ENCODE measurements at places on chromosomes 3 and 15.

DNA sequence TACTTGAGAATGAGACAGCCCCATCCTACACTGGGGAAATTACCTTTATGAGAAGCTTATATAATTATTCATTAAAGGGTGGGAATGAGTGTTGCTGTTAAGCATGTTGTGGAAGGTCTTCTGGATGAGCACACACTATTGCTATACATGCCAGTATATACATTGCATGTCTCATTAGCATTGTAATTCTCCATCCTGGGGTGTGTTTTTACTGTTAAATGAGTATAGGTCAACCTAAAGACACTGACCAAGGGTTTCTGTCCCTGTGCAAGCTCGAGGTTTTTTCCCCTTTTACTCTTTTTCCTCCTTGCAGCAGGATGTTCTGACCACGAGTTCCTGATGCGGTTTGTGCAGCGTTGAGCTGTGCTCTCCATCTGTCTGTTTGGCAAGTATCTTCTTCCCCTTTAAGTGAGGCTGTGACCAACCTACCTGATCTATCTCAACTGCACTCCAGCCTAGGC lies 7.2 kb upstream of the IVD start:
- DNase-seq = no peak

GRCh38 chr3:129239991-129240390 lies 9.4 kb upstream of the COPG1 start:
- DNase-seq = no peak

GRCh38 chr3:150292891-150293290 lies 115.2 kb upstream of the TSC22D2 start:
- no peak for DNase-seq

DNA sequence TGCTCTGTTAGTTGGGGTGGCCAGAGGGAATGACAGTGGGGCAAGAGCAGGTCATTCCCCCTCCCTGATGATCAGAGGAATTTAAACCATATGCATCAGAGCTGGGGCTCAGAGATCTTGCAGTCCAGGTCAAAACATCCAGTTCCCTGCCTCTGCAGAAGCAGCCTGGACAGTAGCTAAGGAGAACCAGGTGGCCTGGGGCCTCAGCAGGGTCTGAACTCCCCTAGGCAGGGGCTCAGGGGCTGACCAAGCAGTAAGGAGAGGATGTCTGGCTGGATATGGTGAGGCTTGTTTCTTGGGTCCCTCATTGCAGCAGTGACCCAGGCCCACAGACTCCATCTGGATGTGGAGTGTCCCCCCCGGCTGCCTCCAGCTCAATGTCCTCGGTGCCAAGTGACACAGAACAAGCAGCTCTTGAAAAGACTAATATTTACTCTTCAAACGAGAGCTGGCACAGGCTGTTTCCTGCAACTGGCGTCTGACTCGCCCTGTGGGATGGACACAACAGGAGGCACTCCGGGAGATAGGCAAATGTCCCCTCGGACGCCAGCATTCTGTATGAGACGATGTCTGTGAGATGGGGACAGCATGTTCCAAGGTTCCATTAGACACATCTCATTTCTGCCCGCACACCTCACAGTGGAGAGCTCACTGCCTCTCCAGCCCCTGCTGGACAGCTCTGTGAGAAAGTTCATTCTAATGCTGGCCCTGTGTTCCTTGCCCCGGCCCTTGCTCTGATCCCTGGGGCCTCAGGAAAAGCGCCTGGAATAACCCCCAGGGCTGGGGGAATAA lies 37.1 kb downstream of the SEC22C start:
- DNase-seq = no peak

DNA sequence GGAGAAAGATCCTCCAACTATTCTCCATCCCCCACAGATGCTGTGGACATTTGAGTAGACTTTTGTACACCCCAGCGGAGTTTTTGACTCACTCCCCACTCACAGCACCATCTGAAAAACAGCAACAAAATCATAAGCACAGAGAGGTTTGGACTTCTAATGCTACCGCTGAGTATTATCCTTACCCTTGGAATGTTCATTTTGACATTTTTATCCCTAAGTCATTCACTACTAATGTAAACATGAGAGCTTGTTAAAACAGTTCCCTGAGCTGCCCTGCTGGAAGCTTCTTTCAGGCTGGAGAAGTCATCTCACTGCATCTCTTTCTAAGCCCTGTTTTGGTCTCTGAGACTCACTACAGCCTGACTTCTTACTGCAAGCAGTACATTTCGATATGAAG lies 1045.9 kb downstream of the MCTP2 start:
- DNase-seq = no peak

DNA sequence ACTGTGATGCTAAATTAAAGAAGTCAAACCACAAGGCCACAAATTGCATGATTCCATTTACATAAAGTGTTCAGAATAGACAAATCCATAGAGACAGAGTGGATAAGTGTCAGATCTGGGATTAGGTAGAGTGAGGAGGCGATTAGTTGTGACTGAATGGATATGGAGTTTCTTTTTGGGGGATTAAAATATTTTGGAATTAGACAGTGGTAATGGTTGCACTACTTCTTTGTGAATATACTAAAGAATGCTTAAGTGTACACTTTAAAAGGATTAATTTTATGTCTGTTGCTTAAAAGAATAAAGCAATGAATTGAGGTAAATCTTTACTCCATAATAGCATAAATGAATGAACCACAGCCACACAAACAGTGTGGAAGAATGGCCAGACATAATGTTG lies 175.5 kb upstream of the CADM2 start:
- DNase-seq = no peak

GRCh38 chr3:156674911-156675829 lies 780 bp downstream of the TIPARP start:
- peak; percentile 55 for DNase-seq

GRCh38 chr3:98056035-98056434 lies 20.9 kb upstream of the GABRR3 start:
- no peak for DNase-seq

- DNase-seq = peak; percentile 77
Measured at GRCh38 chr15:78739996-78740903, 71.0 kb downstream of the ADAMTS7 start.

DNA sequence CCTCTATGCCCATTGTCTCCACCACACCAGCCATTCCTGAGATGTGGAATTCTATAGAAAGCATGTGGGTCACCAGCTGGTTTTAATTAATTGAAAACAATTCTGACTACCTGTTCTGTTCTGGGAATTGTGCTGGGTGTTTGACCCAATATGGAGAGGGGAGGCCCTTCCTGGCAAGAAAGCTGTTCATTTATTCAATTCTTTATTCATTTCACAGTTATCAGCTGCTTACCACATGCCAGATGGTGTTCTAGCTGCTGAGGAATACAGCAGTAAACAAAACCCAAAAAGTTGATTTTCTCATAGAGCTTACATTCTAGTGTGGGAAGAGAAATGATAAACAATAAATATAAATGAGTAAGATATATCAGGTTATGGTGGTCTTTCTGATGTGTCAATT lies 296.1 kb upstream of the RASGRP1 start:
- DNase-seq = no peak

DNA sequence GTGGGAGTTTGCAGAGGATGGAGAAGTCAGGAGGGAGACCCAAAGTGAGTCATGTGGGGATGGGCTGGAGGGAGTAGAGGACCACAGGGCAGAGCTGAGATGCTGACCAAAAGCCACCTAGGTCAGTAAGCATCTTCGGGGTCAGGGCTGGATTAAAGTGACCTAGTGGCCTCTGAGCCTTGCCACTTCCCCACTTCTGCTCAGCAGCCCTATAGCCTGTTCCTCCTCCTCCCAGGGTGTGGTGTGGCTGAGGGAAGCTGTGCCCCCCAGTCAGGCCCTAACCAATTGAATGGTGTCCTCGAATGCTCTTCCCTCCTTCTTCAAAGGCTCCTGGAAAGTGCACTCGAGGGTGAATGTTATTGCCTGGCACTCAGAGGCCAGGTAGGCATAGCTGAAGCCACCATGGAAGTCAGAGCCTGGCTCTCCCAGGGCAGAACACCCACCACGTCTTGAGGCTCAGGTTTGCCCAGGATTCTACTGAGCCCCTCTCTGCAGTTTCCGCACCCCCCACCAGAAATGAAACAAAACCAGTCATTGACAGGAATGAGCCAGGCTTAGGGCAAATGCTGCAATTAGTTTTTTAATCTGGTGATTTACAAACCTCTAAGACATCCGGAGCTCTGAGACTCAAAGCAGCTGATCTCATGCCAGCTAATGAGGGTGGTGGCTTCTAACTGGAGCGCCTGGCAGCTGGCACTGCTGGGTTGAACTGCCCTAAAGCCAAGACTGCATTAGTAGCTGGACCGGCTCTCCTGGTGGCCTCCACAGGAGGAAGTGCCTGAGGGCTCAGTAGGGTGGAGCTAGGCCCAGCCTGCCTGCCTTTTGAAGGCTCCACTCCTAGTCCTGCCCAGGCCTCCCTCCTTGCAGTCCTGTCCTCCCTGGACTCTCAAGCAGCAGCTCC lies 26.0 kb upstream of the VIPR1 start:
- no peak for DNase-seq

DNA sequence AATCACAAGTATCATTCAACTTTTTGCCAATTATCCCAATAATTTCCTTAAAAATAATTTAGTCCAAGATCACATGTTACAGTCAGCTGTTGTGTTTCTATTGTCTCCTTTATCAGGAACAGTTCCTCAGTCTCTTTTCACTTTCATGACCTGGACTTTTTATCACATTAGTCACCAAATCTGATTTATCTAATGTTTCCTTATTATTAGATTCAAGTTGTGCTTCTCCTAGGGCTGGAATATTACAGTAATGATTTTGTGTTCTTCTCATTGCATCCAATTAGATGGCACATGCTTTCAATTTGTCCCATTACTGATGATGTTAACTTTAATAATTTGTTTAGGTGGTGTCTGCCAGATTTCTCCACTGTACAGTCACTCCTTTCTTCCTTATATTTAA lies 66.3 kb upstream of the DCBLD2 start:
- no peak for DNase-seq

GRCh38 chr3:168622795-168623194 lies 527.1 kb upstream of the GOLIM4 start:
- no peak for DNase-seq

- DNase-seq = no peak
Measured at GRCh38 chr3:16181361-16181760, 6.9 kb downstream of the GALNT15 start.

DNA sequence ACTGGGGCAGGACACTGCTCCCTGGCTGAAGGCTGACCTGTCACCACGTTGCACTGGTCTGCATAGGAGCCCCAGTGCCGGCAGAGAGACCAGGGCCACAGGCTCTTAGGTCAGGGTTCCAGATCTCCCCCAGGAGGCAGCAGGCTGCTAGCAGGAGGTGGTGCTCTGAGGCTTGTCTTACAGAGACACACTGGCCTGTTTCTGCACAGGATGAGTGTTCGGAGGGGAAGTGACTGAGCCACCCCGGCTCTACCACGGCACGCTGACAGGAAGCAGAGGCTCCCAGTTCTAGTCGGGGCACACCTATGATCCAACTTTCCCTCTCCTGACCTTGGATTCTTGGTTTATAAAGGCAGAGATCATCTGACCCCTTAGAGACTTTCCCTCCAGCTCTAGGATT lies 8.6 kb downstream of the FBXL22 start:
- no peak for DNase-seq

GRCh38 chr15:68335251-68335650 lies 57.7 kb downstream of the FEM1B start:
- DNase-seq = peak; percentile 77

DNA sequence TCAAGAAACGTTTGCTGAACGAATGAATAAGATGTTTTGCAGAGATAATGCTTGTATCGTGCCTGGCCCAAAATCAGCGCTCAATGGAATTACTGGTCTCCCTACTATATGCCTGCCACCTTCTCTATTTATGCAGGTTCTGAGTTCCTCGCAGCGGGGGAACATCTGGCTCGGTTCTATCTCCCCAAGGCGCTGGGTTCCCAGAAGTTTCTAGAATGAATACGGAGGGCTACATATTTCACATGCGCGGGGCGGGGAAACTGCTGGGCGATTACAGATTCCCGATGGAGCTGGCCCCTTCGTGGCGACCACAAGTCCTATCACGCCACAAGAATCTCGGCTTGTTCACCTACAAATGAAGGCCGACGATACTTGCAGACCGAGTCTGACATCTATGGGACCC lies 411 bp upstream of the EIF2B5 start:
- no peak for DNase-seq

GRCh38 chr3:42505849-42506410 lies 3.5 kb downstream of the VIPR1 start:
- no peak for DNase-seq

GRCh38 chr15:75069301-75069925 lies 46.0 kb downstream of the PPCDC start:
- no peak for DNase-seq

DNA sequence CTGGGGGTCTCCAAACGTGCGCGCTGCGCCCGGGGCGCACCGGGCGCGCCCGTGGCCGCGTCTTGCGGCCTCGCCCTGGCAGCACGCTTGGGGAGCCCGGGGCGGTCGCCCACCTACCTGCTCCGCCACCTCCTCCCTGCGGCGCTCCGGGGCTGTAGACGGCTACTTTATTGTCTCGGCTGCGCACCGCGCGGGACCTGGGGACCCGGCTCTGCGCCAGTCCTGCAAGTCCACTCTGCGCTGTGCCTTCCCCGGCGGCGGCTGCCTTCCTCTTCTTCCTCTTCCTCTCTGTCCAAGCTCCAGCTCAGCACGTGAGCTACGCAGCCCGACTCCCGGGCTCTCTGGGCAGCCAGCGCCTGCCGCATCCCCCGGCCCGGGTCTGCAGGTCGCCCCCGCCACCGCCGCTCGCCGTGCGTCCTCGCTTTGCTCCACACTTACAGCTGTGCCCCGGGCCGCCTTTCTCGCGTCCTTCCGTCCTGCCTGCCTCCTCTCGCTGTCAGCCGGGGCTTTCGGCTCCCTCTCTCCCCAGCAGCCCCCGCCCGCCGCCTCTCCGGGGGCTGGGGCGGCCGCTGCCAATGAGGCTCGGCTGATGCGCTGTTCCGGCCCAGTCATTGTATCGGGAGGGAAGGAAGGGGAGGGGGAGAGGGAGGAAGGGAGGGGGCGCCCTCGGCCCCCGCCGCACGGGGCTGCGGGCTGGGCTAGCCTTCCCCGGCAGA lies 156.4 kb upstream of the FRMD4B start:
- DNase-seq = no peak

DNA sequence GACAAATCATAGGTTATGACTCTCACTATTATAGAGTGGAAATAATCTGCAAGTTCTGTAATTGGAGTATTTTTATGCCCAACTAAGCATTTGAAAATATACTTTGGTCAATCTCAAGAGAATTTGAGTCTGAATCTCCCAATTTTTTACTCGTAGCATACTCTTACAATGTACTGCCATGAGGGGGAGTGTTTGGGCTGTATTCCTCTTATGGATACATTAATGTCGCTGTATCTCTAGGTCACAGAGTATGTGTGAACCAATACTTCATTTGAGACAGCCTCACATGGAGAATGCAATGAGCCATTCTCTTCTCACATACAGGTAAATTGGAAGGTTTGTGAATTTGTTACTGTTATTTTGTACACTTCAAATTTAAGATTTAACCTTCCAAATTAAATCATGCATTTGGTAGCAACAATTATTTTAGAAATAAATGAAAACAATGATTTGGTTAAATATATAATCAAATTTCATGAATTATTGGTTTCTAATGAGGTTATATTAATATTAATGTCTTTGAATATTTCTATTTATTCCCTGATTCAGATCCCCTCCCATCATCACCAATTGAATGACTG lies 5.5 kb upstream of the CD200 start:
- peak; percentile 62 for DNase-seq

GRCh38 chr3:38542401-38543298 lies 46.5 kb downstream of the EXOG start:
- no peak for DNase-seq

GRCh38 chr3:128936341-128936740 lies 56.9 kb downstream of the ACAD9 start:
- no peak for DNase-seq

GRCh38 chr3:132343018-132343612 lies 25.9 kb downstream of the ACP3 start:
- DNase-seq = peak; percentile 54

Measured in ACHN (cell line).